Adrenal gland (tissue), 19 donors: ENCODE measurements at places on chromosomes 4 and X. TPM values are rescaled to one million over a fixed set of nuclear protein-coding genes. Genes with fewer than 3 reads are reported as not detected.

- H3K27me3 ChIP-seq = no peaks in the 10 kb centered on the region
- no peak for DNase-seq
- no peaks in the 10 kb centered on the region for H3K36me3 ChIP-seq
- H3K4me1 ChIP-seq = no peaks in the 10 kb centered on the region
These were observed 43.3 kb downstream of the CD40LG start for GRCh38 chrX:136691028-136691809.

GRCh38 chr4:178937130-178937529 lies 1494.9 kb upstream of the AGA start:
- DNase-seq = no peak
- H3K4me3 ChIP-seq = no peak overlapping the region
- H3K27me3 ChIP-seq = no peaks in the 10 kb centered on the region
- no peak overlapping the region for H3K27ac ChIP-seq
- no peaks in the 10 kb centered on the region for H3K36me3 ChIP-seq
- no peaks in the 10 kb centered on the region for H3K4me1 ChIP-seq

The MAPK10 gene
- total RNA-seq = 40.5 TPM

The CTAG1B gene
- total RNA-seq = not detected

The GLUD2 gene
- 6.4 TPM for total RNA-seq

DNA sequence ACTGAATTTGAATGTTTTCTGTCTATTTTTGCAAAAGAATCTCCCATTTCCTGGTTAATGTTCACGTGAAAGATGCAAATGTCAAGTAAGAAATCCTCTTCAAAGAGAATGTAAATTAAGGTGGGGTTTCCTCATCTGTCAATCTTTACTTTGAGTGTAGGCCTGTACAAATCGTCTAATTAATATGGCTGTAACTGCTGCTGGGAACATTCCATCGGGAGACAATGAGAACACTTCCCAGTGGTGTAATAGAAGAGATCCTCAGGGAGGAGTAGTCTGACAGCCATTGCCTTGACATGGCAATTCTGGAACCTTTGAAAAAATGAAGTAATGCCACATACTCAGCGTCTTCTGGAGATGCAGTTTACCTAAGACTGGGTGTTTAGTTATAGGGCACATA lies 3.7 kb downstream of the EREG start:
- no peaks in the 10 kb centered on the region for H3K36me3 ChIP-seq
- no peak overlapping the region for H3K27ac ChIP-seq
- DNase-seq = no peak
- H3K4me3 ChIP-seq = no peak overlapping the region

GRCh38 chr4:119130365-119131065 lies 5.1 kb upstream of the MYOZ2 start:
- H3K4me1 ChIP-seq = peaks cover 4% of the 10 kb centered on the region
- no peak overlapping the region for H3K27ac ChIP-seq
- no peak overlapping the region for H3K4me3 ChIP-seq
- DNase-seq = no peak
- no peaks in the 10 kb centered on the region for H3K36me3 ChIP-seq

The CXCL3 gene
- not detected for total RNA-seq

The EFNB1 gene
- 63.3 TPM for total RNA-seq

The ARHGAP24 gene
- 0.72 TPM for total RNA-seq

The SYN1 gene
- 2.8 TPM for total RNA-seq
